NCI-H187 (cell line): ENCODE measurements at places on chromosomes 2 and 18.

- no peak for DNase-seq
Observed at GRCh38 chr2:230976671-230977171, 19.2 kb upstream of the SPATA3 start.

GRCh38 chr2:3618367-3618766 lies 23.5 kb downstream of the COLEC11 start:
- DNase-seq = no peak

GRCh38 chr2:205670292-205670691 lies 12.0 kb upstream of the NRP2 start:
- DNase-seq = no peak

GRCh38 chr2:206696910-206697309 lies 21.3 kb downstream of the DYTN start:
- no peak for DNase-seq

- no peak for DNase-seq
Observed at GRCh38 chr18:3450012-3450798, at the start of gene TGIF1. TGIF1 (plus strand) TSS chr18:3450172; CDS start chr18:3450490, 318 bp downstream.

DNA sequence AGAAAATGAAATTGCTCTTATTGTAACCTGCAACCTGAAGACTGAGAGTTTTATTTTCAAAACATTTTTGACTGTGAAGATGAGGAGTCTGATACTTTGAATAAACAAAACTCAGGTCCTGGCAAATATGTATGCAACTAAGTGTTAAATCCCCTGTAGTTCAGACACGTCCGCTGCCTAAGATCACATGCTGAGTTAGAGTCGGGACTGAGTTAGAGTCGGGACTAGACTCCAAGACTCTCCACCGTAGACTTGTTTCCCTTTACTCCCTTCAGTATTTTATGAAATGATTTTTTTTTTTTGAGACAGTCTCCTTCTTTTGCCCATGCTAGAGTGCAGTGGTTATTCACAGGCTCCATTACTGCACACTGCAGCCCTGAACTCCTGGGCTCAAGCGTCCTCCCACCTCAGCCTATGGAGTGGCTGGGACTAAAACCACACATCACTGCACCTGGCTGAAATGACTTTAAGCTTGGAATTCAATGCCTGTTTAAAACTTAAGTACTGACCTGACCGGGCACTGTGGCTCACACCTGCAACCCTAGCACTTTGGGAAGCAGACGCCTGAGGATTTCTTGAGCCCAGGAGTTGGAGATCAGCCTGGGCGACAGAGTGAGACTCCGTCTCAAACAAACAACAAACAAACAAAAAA lies 28.0 kb upstream of the PMAIP1 start:
- no peak for DNase-seq

GRCh38 chr2:212892193-212892592 lies 259.2 kb downstream of the IKZF2 start:
- DNase-seq = no peak

GRCh38 chr2:113212245-113213060 lies 38.7 kb downstream of the PSD4 start:
- no peak for DNase-seq

DNA sequence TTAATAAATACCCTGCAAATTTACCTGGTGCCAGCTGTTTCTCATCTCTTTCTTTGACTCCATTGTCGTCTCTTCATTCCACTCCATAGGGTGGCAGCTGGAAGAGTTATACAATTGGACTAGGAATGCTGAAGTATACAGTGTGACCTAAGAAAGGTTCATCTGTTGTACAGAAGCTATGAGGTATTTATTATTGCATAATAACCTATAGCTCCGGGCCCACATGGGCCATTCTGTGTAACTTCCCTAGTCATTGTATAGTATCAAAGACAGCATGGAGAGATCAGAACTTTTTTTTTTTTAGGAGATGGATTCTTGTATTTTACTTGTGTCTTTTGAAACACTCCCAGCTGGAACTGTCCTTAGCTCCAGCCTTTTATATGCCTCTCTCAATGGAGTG lies 26.2 kb downstream of the BMP10 start:
- no peak for DNase-seq

GRCh38 chr18:45019469-45019868 lies 338.8 kb downstream of the SETBP1 start:
- DNase-seq = no peak

- no peak for DNase-seq
Observed at GRCh38 chr2:186523791-186524190, 37.7 kb downstream of the ZC3H15 start.

DNA sequence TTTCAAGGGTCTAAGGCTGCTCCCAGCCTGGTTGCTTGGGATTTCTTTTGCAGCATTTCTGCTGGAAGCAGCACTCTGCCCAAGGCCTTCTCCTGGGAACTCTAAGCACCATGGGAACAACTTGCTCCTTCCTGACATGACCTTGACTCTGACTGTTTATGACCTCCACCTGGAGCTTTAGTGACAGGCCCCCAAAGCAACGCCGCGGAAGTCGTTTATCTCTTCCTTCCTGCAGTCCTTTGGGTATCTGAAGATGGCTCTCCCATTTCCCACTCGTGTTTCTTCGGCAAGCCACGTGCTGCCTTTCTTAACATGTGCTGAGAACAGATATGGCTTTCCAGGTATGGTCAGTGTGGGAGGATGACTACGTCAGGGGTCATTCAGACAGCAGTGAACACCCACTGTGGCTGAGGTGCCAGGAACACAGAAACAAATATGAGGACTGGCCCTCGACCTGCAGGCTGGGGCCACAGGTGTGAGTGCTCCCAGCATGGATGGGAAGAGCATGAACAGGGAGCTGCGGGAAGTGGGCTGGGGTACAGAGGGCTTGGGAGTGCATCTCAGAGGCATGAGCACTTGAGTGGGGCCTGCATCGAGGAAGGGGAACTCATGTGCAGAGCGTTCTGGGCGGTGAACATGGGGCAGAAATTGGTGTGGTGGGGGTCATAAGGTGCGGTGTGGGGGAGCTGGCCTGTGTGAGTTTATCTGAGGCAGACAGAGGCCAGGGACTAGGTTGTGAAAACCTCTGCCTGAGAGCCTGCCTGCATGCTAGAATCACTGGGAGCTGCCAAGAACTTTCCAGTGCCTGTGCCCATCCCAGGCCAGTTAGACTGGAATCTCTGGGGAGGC lies 140.5 kb downstream of the TSN start:
- DNase-seq = no peak

DNA sequence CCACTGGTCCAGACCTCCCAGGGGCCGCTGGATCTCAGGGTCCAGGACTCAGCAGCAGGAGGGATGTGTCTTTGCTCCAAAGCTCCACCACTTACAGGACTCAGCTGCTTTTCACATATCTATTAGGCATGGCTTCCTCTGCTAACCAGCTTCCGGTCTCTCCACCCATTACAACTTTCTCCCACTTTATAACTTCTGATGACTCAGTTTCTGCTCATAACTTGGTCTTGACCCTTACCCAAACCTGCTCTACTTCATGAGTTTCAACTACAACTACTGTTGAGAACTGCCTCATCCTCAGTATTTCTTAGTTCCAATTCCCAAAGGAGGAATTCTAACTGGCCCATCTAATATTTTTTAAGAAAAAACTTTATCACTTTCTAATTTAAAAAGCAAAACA lies 17.2 kb downstream of the SULT1C2 start:
- no peak for DNase-seq

- DNase-seq = no peak
Observed at GRCh38 chr2:181158427-181158826, 178.0 kb downstream of the UBE2E3 start.

GRCh38 chr2:127278959-127279358 lies 15.0 kb downstream of the ERCC3 start:
- DNase-seq = no peak

DNA sequence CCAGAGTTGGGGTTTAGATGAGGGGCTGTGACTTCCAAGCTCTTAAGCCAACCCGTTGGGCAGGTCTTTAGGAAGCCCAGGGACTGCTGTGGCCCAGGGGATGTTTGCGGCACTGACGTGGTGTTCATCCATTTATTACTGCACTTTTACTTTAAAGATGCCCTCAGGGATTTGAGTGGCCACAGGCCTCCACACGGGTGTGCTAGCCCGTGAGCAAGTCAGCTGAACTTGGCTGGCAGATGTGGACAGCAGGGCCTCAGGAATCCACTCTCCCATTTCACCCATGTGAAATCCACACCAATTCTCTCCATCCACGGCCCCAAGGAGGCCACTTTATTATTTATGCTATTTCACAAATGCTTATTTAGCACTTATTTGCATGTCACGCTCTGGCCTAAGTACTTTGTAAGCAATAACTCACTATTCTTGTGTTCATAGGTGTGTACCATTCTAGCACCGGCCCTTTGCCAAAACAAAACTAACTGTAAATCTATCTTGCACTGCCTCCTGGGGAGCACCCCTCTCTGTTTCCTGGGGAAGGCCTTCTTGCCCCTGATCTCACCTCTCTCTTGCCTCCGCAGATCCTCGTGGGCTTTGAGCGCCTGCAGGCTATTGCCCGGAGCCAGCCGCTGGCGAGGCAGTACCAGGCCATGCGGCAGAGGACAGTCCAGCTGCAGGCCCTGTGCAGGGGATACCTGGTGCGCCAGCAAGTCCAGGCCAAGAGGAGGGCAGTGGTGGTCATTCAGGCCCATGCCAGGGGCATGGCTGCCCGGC lies 39.1 kb upstream of the GPR17 start:
- DNase-seq = no peak

DNA sequence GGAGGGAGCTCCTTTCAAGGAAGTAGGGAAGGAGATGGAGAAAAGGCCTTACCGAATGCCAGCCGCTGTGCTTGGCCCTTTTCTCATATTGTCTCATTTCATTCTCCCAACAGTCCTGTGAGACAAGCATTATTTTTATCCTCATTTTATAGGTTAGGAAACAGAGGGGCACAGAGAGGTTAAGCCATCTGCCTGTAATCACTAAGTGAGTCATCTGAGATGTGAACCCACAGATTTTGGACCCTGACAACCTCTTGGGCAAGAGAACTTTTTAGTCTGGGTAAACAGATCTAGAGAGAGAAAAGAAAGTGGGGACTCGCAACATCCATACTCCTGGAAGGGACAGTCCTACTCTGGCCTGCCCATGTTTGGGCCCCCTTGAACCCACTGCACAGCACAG lies 91.7 kb upstream of the LCLAT1 start:
- DNase-seq = no peak

GRCh38 chr18:34647251-34647650 lies 62.8 kb upstream of the DTNA start:
- no peak for DNase-seq

DNA sequence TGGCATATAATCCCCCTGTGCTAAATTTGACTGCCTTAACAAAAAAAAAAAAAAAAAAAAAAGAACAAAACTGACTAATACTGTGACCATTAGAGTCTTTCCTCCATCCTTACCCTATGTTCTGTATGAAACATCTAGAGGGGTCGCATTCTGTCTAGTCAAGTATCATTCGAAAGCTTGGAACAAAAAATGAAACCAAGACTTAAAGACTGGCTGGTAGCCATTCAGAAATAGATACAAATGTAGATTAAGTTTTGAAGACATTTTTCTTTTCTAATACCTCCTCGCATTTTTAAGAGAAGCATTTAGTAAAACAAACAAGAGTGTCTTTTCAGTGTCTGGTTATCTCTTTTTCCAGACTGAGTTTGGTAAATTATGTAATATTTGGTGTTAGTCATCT lies 66.7 kb downstream of the SPATS2L start:
- no peak for DNase-seq

- no peak for DNase-seq
Observed at GRCh38 chr2:161836664-161837063, 212.4 kb downstream of the SLC4A10 start.

DNA sequence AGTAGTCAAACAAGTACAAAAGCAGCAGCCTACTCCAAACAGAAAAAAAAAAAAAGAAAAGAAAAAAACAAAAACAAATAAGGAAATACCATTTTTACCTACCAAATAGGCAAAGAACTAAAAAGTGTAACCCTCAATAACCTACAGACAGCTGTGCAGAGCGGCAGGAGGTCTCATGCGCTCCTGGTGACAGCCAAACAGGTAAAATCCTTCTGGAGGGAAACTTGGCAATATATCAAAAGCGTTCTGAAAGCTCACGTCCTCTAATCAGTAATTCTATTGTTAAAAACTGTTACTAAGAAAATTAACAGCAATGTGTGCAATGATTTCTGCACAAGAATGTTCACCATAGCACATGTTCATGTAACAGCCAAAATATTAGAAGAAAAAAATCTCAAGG lies 105.6 kb downstream of the AFF3 start:
- no peak for DNase-seq

DNA sequence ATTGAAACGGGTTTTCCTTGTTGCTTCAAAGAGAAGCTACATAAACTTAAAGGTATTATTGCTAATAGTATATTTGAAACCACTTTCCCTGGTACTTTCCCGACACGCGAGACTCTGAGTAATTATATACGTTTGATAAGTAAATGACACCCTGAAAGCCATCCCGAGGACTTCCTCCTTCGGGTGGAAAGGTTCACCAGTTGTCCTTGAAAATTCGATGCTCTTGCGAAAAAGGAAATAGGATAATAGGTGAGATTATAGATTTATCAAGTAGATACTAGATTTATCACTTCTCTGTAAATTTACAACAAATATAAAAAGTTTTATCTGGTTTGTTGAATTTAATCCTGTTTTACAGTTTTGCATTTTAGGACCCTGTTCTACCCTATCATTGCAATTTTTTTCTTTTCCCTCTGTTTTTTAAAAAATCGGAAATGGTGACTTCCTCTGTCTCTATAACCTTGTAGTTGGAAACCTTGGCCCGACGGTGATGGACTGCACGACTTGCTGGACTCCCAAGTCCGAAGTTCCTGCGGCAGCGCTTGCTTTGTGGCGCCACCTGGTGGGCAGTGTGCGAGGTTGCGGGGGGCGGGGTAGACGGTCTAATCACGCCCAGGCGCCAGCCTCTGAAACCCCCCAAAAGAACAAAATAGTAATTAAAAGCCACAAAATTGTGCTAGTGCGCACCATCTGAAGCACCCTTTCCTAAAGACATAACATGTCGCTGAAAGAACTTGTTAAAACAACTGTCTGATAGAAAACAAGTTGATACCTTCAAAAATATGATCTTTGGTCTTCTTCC lies 972 bp upstream of the DLX2 start:
- DNase-seq = peak; percentile 17

DNA sequence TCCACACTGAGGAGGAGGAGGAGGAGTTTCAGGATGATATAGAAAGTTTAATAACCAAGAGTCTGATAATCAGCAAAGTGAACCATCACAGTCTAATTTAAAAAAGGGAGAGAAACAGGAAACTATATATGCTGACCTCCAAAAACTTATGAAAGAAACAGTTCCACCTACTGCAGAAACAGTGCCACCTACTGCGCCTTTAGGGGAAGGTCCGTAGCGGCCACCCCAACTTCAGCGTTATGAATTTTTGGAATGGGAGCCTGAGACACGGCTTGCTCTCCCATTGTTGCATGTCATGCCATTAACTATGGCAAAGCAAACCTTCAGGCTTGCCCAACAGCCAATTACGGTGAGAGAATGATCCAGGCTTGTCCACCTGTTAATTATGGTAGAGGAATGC lies 1719.2 kb upstream of the LRRTM1 start:
- no peak for DNase-seq
